ENCODE measurements at places on chromosomes 1 and 21. TPM values are rescaled to one million over a fixed set of nuclear protein-coding genes. Genes with fewer than 3 reads are reported as not detected.

LRRC41 gene
- 107 TPM for total RNA-seq

GALNT2 gene
- total RNA-seq, result 72.7 TPM

SDC3 gene
- total RNA-seq, result 35.6 TPM

C1QC gene
- not detected for total RNA-seq

TSPAN2 gene
- total RNA-seq, result 2.3 TPM

RIPPLY3 gene
- not detected for total RNA-seq

FCRL6 gene
- total RNA-seq, result not detected

PYHIN1 gene
- total RNA-seq, result not detected

ARHGAP29 gene
- 5.4 TPM for total RNA-seq

LMX1A gene
- not detected for total RNA-seq

SCP2 gene
- 107 TPM for total RNA-seq

LRRC53 gene
- not detected for total RNA-seq

RUSC1 gene
- 30.7 TPM for total RNA-seq

ERRFI1 gene
- total RNA-seq, result 99.2 TPM

LAMC2 gene
- 5.4 TPM for total RNA-seq

All from epithelial cell of alveolus of lung (primary cell).